ENCODE measurements at places on chromosomes 7 and 10.
A peak's percentile ranks its signal among the peaks of the same experiment; 100 is the strongest.

- DNase-seq, result no peak
These were observed 80.0 kb downstream of the EEPD1 start for GRCh38 chr7:36232971-36233550.

GRCh38 chr7:14021069-14021468, 31.6 kb upstream of the ETV1 start:
- no peak for DNase-seq

DNA sequence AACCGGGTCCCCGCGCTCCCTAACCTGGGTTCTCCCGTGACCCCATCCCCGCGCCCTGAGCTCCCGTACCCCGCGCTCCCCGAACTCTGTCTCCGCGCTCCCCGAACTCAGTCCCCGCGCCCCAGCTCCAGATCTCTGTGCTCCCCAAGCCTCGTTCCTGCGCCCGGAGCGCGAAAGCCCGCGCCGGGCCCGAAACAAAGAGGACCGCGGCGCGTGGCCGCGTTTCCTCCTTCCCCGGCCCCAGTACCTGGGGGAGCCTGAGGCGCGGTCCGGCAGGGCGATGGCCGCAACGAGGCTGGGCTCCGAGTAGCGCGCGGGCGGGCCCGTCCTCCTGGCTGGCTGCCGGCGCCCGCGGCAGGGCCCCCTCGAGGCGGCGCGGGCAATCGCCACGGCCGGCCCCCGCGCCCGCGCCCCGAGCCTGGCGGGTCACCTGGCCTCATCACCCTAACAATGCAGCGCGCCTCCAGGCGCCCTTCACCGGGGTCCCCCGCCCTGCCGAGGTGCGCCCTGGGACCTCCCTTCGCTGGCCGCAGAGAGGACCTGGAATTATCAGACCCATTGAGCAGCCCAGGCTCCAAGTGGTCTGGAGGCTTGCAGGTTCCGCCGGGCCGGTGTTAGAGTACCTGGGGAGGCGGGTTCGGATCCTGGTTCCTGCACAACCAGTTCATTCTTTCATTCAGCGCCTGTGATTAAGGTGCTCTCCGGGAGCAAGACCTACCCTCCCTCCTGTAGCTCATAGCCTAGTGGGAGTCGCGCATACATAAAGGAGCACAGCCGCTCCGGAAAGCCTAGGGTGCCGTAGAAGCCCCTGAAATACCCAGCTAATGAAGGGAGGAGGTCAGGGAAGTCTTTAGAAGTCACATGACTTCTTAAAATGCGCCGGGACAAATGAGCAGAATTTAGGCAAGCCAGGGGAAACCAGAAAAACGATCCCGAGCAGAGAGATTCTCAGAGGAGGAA, at the start of gene TNS3:
Gene TNS3 (minus strand): TSS at position 308 of the 960 bp plus-strand sequence. CDS start 142,475 bp downstream, outside the sequence.
- no peak for DNase-seq

GRCh38 chr10:45249978-45250693, 65.3 kb downstream of the OR13A1 start:
- DNase-seq, result peak; percentile 51

- DNase-seq, result no peak
These were observed 1.4 kb upstream of the ASIC3 start for GRCh38 chr7:151046603-151047573.

DNA sequence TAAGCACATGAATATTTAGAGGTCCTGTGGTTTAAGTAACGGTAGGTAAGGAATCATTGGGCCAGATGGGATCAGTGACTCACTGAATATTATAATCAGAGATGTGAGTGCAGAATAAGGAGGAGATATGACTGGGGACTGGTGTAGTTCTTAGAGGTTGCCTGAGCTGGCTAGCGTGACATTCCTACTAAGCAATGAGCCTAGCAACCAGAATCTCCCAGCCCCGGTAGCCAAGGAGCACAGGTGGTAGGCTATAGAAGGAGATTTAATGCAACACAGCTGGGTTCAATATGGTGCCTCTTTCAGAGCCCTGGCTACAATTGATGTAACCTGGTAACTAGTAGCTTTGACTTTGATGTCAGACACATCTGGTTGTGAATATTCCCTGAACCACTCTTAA, 641.6 kb downstream of the AUTS2 start:
- no peak for DNase-seq

- DNase-seq, result no peak
These were observed 13.6 kb downstream of the CPA1 start for GRCh38 chr7:130393841-130394411.

DNA sequence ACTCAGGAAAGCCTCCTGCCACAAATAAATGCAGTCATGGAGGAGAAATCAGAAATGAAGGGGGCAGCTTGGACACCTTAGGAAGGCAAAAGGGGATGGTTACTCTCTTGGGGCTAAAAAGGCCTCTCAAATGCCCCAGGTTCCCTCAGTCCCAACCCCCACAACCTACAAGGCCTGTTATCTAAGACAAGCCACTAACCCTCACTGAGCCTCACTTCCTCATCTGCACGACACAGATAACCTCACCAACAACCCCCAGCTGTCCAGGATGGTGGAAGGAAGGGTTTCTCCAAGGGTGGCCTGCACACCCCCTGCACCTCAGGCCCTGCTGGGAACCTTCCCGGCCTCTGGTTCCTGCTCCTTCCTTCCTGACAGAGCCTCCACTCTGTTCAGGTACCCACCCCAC, 29.2 kb downstream of the SORBS1 start:
- no peak for DNase-seq

DNA sequence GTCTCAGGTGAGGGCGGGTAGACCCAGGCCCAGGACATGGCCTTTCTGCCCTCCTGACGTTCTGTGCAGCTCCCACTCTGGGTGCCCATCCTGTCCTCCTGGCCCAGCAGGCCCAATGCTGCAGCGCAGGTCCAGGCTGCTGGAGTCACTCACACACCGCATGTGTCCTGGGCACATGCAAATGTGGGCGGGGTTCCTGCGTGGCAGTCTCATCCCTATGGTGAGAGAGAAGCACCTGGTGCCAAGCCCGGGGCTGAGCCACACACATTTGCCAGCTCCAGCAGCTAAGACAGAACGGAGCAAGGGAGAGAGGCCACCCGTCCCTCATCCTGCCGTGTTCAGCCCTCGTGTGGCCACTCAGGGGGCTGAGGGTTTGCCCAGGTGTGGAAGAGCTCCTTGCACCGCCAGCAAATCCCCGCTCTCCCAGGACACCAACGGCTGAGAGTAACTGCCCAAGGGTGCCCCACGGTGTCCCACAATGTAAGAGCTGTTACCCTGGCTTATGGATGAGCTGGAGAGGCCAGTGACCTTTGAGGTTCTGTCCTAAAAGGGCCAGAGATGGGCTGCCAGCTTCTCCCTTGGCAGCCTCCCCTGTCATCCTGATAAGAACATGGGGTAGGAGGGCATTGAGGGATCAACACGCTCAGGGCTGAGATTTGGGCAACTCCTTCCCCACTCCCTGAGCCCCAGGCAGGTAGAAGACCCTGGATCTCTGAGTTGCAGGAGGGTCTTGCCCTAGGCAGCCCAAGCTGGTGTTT, 4.4 kb downstream of the FUOM start:
- DNase-seq, result no peak

GRCh38 chr10:17764142-17764541, 12.1 kb downstream of the TMEM236 start:
- DNase-seq, result no peak

DNA sequence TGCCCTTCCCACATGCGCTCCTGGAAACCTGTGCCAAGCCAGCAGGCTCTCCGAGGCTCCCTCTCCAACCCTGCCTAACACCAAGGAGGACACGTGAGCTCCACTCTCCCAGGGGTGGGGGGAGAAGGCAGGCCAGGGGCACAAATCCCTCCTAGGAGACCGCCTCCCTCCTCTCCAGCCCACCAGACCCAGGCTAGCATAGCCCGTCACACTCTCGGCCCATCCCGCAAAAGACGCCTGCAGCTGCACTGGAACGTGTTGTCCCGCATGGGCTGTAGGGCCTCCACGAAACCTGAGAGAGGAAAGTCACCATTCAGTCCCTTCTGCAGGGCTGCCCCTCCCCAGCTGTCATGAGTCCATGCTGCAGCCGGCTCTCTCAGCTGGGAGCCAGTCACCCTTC, 126.3 kb downstream of the MAD1L1 start:
- no peak for DNase-seq

DNA sequence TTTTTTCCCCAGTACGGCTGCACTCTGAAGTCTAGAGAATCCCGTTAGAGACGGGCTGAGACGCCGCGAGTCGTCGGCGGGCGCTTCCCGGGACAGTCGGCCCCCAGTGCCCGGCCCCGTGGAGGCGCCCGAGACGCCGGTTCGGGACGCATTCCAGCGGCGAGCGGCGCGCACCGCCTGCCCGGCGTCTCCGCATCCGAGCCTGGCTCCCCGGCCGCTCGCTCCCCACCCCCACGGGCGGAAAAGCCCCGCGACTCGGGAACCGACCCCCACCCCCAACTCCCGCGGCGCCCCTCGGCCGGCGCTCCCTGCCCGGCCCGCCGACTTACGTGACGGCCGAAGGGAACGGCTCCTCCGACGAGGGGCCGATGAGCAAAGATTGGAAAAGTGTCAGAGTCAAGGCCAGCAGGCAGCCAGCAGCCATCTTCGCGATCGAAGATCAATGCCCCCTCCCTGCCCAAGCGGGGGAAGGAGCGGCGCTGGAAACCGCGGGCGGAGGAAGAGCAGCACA, 486 bp downstream of the CACNA2D1 start:
- DNase-seq, result peak; percentile 41

DNA sequence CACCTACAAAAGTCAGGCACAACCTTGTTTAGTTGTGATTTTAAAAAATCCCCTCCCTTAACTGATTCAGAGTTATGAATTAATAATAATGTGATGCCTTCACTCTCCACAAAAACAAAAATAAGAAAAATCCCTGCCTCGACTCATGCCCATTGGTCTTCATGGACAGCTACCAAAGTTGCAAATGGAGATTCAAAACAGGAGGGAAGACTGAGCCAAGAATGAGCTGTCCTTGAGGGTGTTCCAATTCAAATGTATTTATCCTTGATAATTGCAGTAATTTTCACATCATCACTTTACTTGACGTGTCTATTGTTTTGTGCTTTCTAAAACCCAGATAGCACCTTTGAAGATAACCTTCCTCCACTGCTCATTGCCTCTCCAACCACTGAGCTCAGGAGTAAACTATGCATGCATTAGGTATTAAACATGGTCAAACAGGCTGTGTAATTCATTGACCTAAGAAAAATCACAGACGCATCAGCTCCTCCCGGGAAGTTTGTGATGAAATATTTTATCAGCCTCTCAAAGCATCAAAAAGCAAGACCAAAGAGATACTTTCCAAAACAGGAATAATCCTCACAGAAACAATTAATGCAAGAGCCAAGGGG, 712.7 kb upstream of the IGFBP3 start:
- DNase-seq, result no peak

DNA sequence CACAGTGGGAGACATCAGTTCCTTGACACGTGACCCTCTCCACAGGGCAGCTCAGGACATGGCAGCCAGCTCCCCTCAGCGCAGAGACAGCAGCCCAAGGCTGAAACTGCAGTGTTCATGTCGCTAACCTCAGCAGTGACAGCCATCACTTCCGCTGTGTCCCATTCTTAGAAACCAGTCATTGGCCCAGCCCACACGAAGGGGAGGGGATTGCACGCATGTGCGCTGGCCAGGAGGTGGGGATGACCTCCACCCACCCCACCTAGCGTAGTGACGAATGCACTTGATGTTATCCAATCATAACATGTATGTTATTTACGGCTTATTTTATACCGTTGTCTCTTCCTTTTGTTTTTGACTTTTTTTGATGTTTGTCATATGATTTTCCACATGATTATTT, 36.9 kb upstream of the EGFR start:
- no peak for DNase-seq

GRCh38 chr10:100828738-100829096, 83.3 kb downstream of the PAX2 start:
- DNase-seq, result no peak

GRCh38 chr10:60662917-60663614, 115.2 kb upstream of the CDK1 start:
- DNase-seq, result no peak

DNA sequence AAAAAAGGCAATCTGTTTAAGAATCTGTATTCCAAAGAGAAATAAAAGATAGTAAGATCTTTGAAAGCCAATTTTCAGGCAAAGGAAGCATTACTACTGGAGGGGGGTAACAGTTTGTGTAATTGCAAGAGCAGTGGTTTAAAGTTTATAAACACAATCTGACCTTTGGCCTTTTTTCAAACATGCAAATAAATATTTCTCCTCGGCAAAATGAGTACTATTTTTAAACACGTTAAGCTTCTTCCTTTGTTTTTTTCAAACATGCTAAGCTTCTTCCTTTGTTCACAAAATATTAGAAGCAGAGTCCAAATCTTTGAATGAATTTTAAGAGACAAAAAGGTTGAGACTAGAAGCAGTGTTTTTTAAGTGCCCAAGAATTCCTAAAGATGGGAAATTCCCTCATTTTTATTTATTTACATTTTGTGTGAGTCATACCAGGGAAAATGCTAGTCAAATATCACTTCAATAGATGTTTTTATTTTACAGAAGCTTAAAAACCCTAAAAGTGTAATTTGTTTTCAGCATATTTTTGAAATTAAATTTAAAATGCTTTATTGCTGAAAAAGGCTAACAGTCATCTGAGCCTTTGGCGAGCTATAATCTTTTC, 229.3 kb downstream of the GPR37 start:
- no peak for DNase-seq

DNA sequence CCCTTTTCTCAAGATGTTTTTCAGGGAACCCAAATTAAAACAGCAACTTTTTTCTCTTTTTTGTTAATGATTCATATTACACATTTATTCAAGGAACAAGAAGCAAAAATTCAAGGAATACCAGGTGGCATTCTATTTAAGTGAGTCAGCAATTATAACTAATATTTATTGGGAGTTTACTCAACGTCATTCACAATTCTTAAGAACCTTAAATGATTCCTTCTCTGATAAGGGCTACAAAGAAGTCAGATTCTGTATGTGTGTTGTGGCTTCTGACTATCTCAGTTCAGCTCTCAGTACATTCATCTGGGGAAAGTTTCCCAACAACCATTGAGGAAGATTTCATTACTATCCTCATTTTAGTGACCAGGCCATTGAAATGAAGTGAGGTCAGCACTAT, 470.7 kb upstream of the AKR1E2 start:
- DNase-seq, result no peak

GRCh38 chr7:4607311-4607729, 74.8 kb upstream of the FOXK1 start:
- no peak for DNase-seq

- DNase-seq, result no peak
These were observed 6.9 kb downstream of the FAM241B start for GRCh38 chr10:69636626-69637605.

- no peak for DNase-seq
These were observed 190.1 kb downstream of the PRPF18 start for GRCh38 chr10:13776861-13777311.

GRCh38 chr10:99285881-99286280, 43.3 kb upstream of the CNNM1 start:
- no peak for DNase-seq

- DNase-seq, result no peak
These were observed 117.7 kb upstream of the PTPRZ1 start for GRCh38 chr7:121755286-121755685.
